ENCODE measurements at places on chromosomes 7 and 10. TPM values are rescaled to one million over a fixed set of nuclear protein-coding genes. Genes with fewer than 3 reads are reported as not detected.

ITIH5 gene
- total RNA-seq: not detected

DNA sequence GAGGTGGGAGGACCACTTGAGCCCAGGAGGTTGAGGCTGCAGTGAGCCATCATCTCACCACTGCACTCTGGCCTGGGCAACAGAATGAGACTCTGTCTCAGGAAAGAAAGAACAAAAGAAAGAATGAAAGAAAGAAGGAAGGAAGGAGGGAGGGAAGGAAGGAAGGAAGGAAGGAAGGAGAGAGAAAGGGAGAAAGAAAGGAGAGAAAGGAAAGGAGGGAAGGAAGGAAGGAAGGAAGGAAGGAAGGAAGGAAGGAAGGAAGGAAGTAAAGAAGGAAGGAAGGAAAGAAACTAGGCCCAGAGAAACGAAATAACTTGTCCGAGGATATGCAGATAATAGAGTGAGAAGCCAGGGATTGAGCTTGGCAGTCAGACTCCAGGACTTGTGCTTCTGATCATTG is 102.1 kb downstream of the SKIDA1 start:
- no peaks in the 10 kb centered on the region for H3K36me3 ChIP-seq
- no peaks in the 10 kb centered on the region for H3K27me3 ChIP-seq
- no peak for DNase-seq
- H3K4me1 ChIP-seq: no peaks in the 10 kb centered on the region

DNA sequence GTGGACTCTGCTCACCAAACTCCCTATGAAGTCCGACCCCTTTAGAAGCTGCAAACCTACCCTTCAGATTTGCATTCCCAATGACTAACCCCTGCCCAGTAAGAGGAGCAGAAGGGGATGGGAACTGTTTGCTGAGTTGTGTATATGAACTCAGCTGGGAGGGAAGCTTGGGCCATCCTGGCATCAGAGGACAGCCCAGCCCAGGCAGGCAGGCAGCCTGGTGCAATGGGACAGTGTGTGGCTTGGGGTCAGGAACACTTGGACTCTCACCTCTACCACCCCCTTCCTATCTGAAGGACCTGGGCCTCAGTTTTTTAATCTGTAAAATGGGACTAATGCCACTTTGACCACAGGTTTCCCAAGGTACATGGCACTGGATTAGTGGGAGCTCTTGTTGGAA is 147.4 kb upstream of the GPR26 start:
- no peak overlapping the region for H3K27ac ChIP-seq
- no peaks in the 10 kb centered on the region for H3K36me3 ChIP-seq
- no peak overlapping the region for H3K4me3 ChIP-seq

DNA sequence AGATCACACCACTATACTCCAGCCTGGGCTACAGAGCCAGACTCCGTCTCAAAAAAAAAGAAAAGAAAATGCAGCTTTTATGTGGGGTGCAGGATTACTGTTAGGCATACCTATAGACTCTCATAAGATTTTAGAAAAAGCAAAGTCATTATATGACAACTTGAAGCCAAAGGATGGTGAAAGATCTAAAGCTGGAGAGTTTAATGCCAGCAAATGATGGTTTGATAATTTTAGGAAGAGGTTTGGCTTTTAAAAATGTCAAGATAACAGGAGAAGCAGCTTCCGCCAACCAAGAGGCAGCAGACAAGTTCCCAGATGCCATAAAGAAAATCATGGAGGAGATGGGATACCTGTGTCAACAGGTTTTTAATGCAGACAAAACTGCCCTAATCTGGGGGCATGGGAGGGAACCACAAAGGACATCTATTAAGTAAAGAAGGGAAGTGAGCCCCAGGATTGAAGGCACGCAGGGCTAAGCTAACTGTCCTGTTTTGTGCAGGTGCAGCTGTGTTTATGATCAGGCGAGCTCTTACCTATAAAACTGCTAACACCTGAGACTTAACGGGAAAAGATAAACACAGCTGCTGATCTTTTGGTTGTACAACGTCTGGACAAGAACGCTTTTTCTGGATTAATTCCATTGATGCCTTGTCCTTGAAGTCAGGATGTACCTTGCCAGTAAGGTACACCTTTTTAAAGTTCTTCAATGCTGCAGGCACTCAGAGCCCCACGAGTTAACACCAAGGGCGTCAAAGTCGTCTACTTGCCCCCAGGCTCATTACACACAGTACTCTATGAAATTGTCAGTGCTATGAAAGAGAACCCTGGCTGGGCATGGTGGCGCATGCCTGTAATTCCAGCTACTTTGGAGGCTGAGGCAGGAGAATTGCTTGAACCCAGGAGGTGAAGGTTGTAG is 10.5 kb upstream of the ANKRD61 start:
- no peaks in the 10 kb centered on the region for H3K27me3 ChIP-seq
- no peak overlapping the region for H3K27ac ChIP-seq
- peaks cover 5% of the 10 kb centered on the region for H3K4me1 ChIP-seq
- no peak for DNase-seq
